Putamen (tissue), 1 donor: ENCODE measurements at places on chromosomes 3 and 15.

GRCh38 chr3:54877730-54878129 is 50.1 kb downstream of the LRTM1 start:
- no peak for DNase-seq

DNA sequence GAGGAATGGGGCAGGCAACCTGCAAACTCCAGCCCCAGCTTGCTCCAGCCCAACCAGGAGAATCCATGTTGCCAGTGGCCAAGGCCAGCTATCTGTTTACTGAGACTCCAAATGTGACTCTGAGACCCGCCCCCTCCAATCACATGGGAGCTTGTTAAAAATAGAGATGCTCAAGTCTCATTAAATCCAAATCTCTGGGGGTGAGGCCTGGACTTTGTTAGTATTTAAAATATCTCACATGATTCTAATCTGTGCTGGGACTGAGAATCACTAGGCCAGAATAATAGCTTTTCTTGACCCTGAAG is 224.2 kb upstream of the TBL1XR1 start:
- DNase-seq: no peak

- no peak for DNase-seq
These were observed 62.5 kb downstream of the CBLB start for GRCh38 chr3:105806359-105806758.

GRCh38 chr15:47266566-47266965 is 450.7 kb upstream of the SEMA6D start:
- DNase-seq: no peak

GRCh38 chr3:117669774-117670173 is 960.2 kb downstream of the TUSC7 start:
- DNase-seq: no peak

DNA sequence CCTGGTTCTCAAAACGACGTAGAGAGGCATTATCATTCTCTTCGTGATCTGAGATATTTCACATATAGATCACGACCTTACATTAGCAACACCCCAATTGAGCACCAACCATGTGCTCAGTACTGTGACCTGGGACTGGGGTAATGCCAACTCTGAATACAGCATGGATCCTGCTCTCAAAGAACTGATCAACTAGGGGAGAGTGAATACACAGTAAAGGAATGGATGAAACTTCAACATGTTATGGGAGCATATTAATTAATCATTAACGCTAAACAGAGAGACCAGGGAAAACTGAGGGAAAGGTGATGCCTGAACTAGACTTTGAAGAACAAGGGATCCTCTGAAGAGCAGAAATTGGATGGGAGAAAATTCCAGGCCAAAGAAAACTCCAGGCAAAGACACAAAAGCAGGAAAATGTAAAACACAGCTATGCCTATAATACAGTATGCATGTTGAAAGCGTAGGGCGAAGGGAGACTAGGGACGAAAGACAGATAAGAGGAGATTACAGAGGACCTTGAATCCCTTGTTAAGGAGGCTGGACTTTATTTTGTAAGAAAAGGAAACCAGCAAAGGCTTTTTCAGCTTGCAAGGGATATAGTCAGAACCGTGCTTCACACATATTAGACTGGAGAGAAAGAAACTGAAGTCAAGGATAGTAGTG is 105.7 kb downstream of the ANO10 start:
- no peak for DNase-seq

GRCh38 chr15:87653646-87654045 is 602.9 kb downstream of the NTRK3 start:
- no peak for DNase-seq

- DNase-seq: no peak
These were observed 763 bp upstream of the CNTN6 start for GRCh38 chr3:1092061-1092460.

- no peak for DNase-seq
These were observed 218.4 kb upstream of the TLE3 start for GRCh38 chr15:70316059-70316600.

GRCh38 chr3:71987828-71988227 is 202.9 kb upstream of the PROK2 start:
- DNase-seq: no peak

DNA sequence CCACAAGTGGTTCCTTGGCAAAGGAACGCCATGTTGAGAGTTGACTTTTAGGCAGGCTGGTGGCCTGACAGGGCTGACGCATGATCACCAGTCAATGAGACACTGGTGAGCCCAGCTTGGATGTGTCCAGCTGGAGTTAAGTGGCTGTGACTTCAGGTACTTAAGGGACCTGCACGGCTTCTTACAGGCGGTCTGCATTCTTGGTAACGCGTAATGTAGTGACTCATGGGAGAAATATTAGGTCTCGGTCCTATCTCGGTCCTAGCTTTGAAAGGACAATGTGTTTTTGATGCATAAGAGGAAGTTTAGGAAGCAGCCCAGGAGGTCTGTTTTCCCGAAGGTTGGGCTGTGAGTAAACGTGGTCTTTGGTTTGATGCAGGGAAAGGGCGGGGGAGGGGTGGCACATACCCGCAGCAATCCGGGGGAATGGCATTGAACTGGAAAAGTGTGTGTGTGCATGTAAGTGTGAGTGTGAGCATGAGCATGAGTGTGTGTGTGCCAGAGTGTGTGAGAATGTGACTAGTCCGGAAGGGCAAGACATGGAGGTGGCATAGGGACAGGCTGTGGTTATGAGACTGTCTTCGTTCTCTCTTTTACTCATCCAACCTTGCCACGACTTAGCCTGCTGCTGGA is 55.3 kb downstream of the FAM43A start:
- no peak for DNase-seq

DNA sequence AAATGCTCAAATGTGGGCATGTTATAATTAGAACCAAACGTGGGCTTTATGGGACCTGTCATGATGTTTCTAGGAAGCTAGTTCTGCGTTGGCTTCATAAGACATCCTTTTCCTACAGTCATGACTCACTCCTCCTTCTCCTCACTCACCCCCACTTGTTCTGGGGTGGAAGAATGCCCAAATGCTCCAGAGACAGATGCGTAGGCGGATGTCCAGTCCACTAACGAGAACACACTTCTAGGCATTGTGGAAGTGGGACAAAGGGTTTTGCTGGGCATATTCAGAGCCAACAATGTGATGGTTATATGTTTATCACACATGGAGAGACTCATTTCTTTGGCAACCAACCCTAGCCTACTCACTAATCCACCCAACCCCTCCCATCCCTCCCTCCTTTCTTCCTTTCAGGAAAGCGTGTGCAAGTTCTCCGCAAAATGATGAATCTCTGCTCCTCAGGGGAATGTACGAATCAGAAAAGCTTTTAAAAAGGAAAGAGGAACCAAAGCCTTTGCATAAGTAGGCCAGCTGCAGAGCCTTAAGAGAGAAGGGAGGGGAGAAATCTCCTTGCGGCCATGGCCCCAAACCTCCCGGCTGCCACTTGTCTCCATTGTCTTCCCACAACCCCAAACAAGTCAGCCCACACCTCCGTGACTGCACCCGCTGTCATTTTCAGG is 123.0 kb upstream of the SPRED1 start:
- DNase-seq: peak; percentile 89

- DNase-seq: no peak
These were observed 13.9 kb downstream of the CHST13 start for GRCh38 chr3:126537730-126538281.

- peak; percentile 5 for DNase-seq
These were observed 88.1 kb upstream of the THRB start for GRCh38 chr3:24582431-24583403.

DNA sequence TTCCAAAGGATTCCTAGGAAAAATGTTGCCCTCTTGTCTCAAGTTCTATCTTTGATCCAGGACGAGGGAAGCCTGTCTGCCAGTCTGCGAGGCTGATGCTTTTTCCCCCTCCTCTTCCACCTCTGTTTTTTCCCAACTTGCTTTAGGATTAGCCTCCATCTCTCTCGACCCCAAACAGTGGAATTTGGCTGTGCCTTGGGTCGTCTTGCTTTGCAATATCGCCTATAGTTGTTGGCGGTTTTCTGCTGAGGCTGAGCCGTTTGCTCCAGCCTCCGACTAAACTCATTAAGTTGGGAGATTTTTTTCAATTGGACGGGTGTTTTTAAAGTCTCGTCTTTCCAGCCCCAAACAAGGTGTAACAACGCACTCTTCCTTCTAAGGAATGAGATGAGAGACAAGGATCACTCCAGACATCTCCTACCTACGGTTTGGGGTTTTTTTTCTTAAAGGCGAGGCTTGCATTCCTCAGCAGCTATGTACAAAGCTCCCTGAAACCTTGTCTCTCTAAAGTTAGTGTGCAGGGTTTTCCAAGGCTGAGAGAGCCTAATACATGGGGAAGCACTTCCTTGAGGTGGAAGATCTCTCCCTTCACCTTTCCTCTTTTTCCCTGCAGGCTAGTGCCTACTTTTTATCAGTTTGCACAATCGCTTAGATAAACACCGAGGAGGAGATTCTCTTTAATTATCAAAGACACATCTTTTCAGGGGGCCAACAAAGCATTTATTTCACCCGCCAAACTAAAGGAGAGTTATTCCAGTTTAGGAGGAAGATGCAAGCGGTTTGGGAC is 4.8 kb upstream of the NR2F2 start:
- DNase-seq: no peak

DNA sequence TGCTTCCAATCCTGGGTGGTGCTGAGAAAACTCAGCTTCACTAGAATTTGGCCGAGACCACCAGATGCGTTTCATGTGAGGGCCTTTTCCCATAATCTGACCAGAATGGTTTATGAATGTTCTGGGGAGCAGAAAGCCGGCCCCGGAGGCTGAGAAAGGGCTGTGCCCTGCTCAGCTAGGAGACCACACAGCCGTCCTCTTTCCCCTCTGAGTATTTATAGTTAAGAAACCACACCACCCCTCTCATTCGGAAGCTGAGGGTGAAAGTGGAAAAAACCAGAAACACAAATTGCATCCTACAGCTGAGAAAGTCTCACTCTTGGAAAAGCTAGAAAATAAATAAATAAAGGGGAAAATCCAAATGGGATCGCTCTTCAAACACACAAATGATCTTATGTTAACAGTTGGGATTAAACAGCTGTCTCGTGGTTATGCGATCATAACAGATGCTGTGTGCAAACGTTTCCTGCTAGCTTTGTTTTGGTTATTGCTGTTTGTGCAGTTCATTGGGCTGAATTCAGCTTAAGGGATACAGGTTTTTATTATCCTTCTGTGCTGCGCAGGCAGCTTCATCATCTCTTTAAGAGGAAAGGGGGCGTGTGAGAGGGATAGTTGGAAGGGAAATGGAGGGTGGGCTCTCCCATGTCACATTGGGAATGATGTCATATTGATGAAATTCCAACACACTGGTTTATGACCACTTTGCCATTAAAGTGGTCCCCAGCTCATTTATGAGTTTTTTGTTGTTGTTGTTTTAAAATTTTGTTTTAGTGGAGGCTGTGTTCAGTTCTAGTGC is 1026.2 kb upstream of the NR2F2 start:
- no peak for DNase-seq

DNA sequence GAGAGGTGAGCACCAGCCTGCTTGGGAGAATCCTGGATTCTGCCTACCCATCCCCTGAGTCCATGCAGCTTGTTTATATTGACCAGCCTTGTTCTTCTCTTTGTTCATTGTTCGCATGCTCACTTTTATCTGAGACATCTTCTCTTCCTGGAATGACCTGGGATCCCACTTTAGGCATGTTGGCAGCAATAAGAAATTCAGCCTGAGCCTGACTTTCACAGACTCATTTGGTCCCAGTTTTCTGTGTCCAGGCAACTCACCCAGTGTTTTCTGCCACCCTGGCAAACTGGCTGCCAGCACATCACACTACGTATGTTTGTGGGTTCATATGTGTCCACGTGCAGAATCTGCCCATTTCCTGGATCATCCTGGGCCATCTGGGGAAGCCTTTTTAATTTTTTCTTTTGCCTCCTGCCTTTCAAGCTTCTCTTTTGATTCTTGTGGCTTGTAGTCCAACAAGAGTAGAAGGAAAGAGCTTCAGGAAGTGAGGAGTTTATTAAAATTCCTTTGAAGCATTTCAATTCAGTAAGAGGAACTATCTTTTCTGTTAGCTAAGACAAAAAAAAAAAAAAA is 199.9 kb downstream of the FNDC3B start:
- DNase-seq: no peak

GRCh38 chr15:66747886-66748707 is 46.1 kb downstream of the SMAD6 start:
- DNase-seq: no peak

GRCh38 chr15:50355980-50356379 is 982 bp upstream of the GABPB1 start:
- no peak for DNase-seq

DNA sequence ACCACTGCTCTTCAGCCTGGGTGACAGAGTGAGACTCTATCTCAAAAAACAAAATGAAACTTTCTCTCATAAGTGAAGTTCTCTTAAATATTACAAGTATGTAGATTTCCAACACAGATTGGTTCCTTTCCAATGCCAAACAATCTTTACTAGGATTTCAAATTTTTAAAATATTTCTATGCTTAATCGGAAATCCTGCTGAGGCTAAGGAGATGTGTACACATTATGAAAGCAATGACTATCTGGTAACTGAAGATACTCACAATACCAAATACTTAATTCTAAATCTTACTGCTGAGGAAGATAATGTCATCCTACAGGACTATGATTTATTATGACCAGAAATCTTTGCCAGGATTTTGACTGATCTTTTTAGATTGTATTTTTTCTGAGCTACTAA is 255.6 kb upstream of the ZNF717 start:
- no peak for DNase-seq

- DNase-seq: no peak
These were observed 153.9 kb upstream of the ARHGEF26 start for GRCh38 chr3:153967260-153967659.

GRCh38 chr3:78165876-78166275 is 1126.0 kb downstream of the ROBO2 start:
- no peak for DNase-seq

GRCh38 chr3:197951392-197951990 is 1.5 kb downstream of the RPL35A start:
- DNase-seq: no peak

DNA sequence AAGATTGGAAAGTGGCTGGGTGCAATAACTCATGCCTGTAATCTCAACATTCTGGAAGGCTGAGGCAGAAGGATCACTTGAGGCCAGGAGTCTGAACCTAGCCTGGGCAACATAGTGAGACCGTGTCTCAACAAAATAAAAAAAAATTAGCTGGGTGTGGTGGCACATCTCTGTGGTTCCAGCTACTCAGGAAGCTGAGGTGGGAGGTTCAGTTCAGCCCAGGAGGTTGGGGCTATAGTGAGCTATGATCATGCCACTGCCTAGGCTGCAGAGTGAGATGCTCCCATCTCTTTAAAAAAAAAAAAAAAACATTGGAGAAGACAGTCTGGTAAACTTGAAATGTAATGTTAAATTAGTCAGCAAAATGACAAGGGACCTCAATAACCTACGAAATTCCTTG is 57.9 kb downstream of the STAG1 start:
- no peak for DNase-seq

DNA sequence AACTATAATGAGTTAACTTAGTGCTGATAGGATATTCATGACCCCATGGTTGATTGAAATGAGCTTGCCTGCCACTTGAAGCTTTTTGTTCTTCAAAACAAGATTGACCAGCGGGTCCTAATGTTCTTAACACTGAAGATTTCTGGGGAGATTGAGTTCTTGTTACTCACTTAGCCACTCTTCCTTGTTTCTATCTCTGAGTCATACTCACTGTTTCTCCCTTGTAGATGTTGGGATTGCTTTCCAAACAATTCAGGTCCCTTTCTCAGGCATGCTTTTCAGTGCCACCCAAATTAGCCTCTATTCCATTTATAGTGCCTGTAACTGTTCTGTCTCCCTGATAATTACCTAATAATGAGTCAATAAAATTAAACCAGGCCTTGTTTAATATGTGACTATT is 517.0 kb downstream of the SQOR start:
- no peak for DNase-seq
